ENCODE measurements at places on chromosomes 6 and 20.

DNA sequence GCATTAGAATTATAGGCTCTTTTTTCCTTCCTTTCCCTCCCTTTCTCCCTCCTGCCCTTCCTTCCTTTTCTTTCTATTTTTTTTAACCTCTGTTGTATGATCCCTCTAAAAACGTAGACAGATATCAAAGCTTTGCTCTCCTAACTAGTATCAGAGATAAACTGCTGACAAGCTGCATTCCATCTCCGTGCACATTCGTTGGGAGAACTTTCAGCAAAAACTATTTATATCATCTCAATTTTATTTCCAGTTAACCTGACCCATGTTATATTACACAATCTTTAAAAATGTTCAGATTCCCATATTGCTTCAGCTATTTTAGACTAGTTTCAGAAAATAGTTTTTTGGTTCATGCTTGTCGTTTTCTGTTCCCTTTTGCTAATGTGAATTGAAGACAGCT, 47.3 kb downstream of the RNF217 start:
- no peak for DNase-seq
- H3K4me1 ChIP-seq: peaks cover 3% of the 10 kb centered on the region
- no peak overlapping the region for H3K4me3 ChIP-seq
- H3K27me3 ChIP-seq: no peaks in the 10 kb centered on the region
- H3K36me3 ChIP-seq: no peaks in the 10 kb centered on the region

GRCh38 chr6:105831311-105832097, 254.6 kb upstream of the PRDM1 start:
- H3K36me3 ChIP-seq: no peaks in the 10 kb centered on the region
- H3K4me1 ChIP-seq: peaks cover 6% of the 10 kb centered on the region
- H3K27me3 ChIP-seq: peaks cover 6% of the 10 kb centered on the region
- no peak overlapping the region for H3K4me3 ChIP-seq
- H3K27ac ChIP-seq: no peak overlapping the region

DNA sequence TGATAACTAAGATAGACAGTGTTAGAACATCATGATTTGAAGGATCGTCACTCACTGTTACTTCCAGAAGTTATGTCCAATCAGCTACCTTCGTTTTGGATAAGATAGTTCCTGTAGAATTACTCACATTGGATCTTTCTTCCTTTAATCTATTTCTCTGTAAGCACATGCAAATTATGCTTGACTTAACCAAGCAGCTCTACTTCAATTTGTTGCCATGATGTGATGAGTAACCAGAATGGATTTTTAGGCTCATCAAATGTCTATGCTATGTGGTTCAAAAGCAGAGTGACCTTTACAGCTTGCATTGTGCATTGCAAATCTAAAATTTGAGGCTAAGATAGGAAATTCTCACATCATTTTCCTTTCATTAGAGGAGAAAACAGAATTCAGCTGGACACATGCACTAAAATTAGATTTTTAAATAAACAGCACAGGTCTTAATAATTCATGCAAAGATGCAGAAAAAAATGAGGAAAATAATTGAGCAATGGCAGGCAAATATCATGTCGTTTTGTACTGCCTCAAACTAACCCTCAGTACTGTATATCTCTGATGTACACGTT, 76.7 kb upstream of the ZFP64 start:
- H3K27me3 ChIP-seq: peaks cover 9% of the 10 kb centered on the region
- no peaks in the 10 kb centered on the region for H3K36me3 ChIP-seq
- no peak for DNase-seq
- no peak overlapping the region for H3K4me3 ChIP-seq
- no peak overlapping the region for H3K27ac ChIP-seq

- H3K36me3 ChIP-seq: no peaks in the 10 kb centered on the region
- H3K4me3 ChIP-seq: no peak overlapping the region
- H3K4me1 ChIP-seq: no peaks in the 10 kb centered on the region
- no peaks in the 10 kb centered on the region for H3K27me3 ChIP-seq
These were observed 90.6 kb upstream of the SYNDIG1 start for GRCh38 chr20:24378661-24379483.

GRCh38 chr6:138037009-138037504, 70.2 kb downstream of the PERP start:
- no peaks in the 10 kb centered on the region for H3K36me3 ChIP-seq
- DNase-seq: no peak
- no peaks in the 10 kb centered on the region for H3K4me1 ChIP-seq
- H3K27ac ChIP-seq: no peak overlapping the region

DNA sequence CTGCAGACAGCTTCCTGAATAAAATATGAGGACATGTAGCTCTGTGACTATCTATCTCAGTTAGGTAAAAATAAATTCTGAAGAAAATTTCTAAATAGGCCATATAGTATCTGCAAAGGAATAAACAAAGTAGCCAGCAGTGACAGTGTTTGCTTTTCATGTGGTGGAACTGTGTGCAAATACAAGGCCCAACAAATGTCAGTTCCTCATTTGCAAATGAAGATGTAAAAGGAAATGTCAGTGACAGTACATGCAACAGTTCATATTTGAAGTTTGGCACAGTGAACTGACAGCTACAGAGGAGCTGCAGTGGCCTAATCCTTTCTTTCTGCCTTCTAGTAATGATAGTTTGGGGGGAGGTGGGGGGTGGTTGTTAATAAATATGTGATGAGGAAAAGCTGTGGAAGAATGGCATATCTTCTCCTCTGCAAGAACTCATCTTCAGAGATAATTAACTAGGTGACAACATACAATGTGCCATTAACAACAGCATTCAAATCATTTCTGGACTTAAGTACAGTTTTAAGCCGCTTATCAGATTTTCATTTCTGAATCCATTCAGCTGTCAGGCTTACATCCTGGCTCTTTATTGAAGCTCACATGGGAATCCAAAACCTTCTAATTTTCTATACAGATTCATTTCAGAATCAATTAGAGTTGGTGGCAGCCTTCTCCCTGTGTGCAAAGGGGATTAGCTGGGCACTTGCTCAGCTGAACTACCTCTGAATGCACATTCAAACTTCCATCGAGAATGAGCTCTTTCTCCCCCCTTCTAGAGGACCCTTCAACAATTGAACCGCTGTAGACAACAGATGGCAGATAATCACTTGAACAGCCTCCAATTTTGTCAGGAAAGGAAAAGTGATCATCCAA, 1059.0 kb upstream of the EPHA7 start:
- no peaks in the 10 kb centered on the region for H3K4me1 ChIP-seq
- DNase-seq: no peak
- no peaks in the 10 kb centered on the region for H3K27me3 ChIP-seq
- H3K27ac ChIP-seq: no peak overlapping the region

GRCh38 chr6:143157131-143157530, 96.4 kb downstream of the AIG1 start:
- H3K27me3 ChIP-seq: no peaks in the 10 kb centered on the region
- peaks cover 12% of the 10 kb centered on the region for H3K4me1 ChIP-seq
- H3K27ac ChIP-seq: no peak overlapping the region
- no peak for DNase-seq
- no peak overlapping the region for H3K4me3 ChIP-seq

GRCh38 chr6:40406175-40406574, 181.0 kb downstream of the LRFN2 start:
- peaks cover 2% of the 10 kb centered on the region for H3K27me3 ChIP-seq
- no peak overlapping the region for H3K4me3 ChIP-seq
- peaks cover 4% of the 10 kb centered on the region for H3K4me1 ChIP-seq
- H3K27ac ChIP-seq: no peak overlapping the region
- H3K36me3 ChIP-seq: no peaks in the 10 kb centered on the region
- DNase-seq: no peak

DNA sequence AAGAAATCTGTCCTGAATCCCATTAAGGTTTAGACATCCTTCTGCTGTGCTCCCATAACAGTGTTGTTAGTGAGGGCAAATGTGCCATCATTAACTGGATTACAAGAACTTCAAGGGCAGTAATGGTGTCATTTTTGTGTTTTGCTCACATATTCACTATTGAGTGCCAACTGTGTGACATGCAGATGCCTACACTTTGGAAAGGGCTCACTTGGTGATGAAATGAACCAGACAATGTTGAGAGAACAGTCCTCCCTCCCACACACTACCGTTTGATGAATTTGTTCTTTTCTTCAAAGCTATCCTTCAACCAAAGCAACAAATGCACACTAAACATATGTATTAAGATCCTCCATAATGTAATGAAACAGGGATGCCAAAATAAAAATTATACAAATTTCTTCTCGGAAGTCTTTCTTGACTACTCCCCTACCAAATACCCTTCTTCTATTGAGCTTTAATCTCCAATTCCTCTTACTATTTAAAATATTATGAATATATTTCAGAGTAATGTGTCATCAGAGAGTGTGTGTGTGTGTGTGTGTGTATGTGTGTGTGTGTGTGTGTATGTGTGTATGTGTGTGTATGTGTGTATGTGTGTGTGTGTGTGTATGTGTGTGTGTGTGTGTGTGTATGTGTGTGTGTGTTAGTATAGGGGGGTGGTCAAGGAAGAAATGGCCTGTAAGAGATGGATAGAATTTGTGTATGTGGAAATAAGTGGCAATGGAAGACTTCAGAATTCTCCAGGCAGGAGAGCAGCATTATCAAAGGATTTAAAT, 92.3 kb upstream of the ENPP5 start:
- no peak overlapping the region for H3K4me3 ChIP-seq
- peaks cover 6% of the 10 kb centered on the region for H3K27me3 ChIP-seq
- DNase-seq: no peak
- no peak overlapping the region for H3K27ac ChIP-seq
- no peaks in the 10 kb centered on the region for H3K4me1 ChIP-seq
- H3K36me3 ChIP-seq: no peaks in the 10 kb centered on the region

DNA sequence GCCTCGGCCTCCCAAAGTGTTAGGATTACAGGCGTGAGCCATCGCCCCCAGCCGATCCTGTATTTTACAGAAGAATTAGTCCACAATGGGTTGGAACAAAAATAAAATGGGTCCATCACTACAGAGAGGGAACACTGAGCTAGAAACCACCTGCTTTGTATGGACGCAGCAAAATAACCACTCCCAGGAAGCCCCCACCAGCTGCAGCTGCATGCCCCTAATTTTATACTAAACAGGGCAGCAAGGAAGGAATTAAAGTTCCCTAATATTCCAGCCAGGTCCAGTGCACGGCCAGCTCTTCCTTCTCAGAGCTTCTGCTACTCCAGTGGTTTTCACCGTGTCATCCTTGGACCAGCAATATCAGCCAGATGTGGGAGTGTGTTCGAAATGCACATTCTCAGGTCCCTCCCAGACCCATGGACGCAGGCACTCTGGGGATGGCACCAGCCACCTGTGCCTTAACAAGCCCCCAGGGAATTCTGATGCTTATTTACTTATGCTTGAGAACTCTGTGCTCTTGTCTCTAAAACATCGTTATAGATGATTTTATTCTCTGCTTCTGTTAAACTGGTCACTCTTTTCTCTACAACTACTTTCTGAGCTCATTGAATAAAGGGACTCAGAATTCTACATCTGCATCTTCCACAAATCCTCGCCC, 189.5 kb upstream of the SLC24A3 start:
- no peak for DNase-seq
- no peak overlapping the region for H3K27ac ChIP-seq
- H3K4me1 ChIP-seq: peaks cover 7% of the 10 kb centered on the region
- no peak overlapping the region for H3K4me3 ChIP-seq
- H3K27me3 ChIP-seq: no peaks in the 10 kb centered on the region
- H3K36me3 ChIP-seq: no peaks in the 10 kb centered on the region

GRCh38 chr20:53622247-53623133, 28.9 kb upstream of the ZNF217 start:
- H3K27me3 ChIP-seq: no peaks in the 10 kb centered on the region
- H3K4me1 ChIP-seq: peaks cover 45% of the 10 kb centered on the region
- H3K27ac ChIP-seq: peak overlapping the region; percentile 98
- H3K36me3 ChIP-seq: no peaks in the 10 kb centered on the region

- H3K27ac ChIP-seq: peak overlapping the region; percentile 94
- H3K4me1 ChIP-seq: peaks cover 43% of the 10 kb centered on the region
- peak overlapping the region; percentile 95 for H3K4me3 ChIP-seq
- peak; percentile 63 for DNase-seq
- no peaks in the 10 kb centered on the region for H3K27me3 ChIP-seq
These were observed 35.4 kb downstream of the CEP250 start for GRCh38 chr20:35490736-35491181.

GRCh38 chr6:79544299-79544927, 7.2 kb upstream of the LCA5 start:
- no peaks in the 10 kb centered on the region for H3K36me3 ChIP-seq
- H3K27ac ChIP-seq: no peak overlapping the region
- no peak for DNase-seq
- no peak overlapping the region for H3K4me3 ChIP-seq
- peaks cover 2% of the 10 kb centered on the region for H3K4me1 ChIP-seq

GRCh38 chr6:72922401-72922800, 300.5 kb downstream of the KCNQ5 start:
- no peak for DNase-seq
- no peak overlapping the region for H3K4me3 ChIP-seq
- peaks cover 2% of the 10 kb centered on the region for H3K4me1 ChIP-seq
- H3K27ac ChIP-seq: no peak overlapping the region

DNA sequence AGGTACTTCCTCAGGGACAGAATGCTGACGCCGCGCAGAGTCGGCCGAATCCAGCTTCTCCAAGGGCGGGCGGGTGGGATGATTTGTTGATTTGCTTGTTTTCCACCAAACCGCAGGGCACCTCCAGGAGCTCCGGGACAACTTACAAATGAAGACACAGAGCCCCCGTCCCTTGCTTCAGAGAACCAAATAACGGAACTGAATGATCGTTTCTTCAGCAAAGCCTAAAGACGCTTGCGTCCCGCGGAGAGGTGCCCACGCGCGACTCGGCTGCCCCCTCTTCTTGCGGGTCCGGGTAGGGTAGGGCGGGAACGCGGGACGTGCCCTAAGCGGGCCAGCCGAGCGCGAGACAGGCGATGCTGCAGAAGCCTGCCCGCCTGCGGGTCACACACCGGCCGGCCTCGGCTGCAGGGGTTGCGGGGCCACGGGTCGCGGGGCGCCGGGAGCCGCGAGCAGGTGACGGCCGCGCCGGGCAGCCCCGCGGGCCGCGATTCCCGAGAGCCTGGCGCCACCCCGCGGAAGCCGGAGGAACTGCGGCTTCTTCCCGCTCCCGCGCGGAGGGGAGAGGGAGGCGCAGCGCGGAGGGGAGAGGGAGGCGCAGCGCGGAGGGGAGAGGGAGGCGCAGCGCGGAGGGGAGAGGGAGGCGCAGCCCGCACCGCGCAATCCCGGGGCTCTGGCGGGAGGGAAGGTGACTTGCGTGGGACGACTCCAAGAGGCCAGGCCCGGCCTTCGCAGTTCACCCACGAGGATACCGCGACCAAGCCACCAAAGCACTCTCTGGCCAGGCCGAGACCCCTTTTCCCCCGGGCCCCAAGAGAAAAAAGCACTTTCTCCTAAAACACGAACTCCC, 7.7 kb upstream of the FOXF2 start:
- no peaks in the 10 kb centered on the region for H3K36me3 ChIP-seq
- no peak overlapping the region for H3K4me3 ChIP-seq

Data from activated naive CD8-positive, alpha-beta T cell treated with anti-CD3 and anti-CD28 coated beads, Interleukin-2, amount 50 U/mL, for 24 hours (primary cell).